ENCODE measurements at places on chromosomes 4 and X.

DNA sequence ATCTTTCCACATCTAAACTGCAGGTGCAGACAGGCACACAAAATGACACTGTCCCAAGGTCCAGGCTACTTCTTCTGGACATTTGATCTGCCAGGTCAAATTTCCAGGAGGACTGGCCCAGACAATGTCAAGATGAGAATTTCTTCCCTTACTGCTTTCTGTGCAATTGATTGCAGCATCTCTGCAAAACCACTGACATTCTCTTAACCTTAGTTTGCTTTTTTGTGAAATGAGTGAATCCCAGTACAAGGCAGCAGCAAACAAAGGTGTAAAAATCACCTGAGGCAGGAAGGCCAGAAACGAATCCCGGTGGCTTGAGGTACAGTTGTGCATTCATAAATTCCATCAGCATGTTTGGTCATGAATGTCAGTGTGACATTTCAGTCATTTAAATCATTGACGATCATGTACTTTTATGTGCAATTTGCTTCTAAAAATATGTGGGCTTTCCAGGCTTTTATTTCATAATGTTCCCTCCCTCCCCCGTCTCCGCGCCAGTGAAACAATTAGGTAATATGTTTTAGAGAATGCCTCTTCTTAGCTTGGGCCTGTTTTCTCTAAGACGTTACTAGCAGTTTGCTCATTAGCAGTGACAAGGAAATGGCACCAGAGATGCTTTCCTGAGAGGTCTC lies 39.1 kb downstream of the NHS start:
- DNase-seq: no peak

GRCh38 chr4:175973027-175973923 lies 92.4 kb upstream of the WDR17 start:
- no peak for DNase-seq

GRCh38 chrX:72604705-72605104 lies 32.1 kb upstream of the HDAC8 start:
- DNase-seq: no peak

GRCh38 chr4:9952415-9952950 lies 68.8 kb downstream of the SLC2A9 start:
- DNase-seq: no peak

GRCh38 chr4:70504733-70505132 lies 13.6 kb upstream of the AMTN start:
- no peak for DNase-seq

DNA sequence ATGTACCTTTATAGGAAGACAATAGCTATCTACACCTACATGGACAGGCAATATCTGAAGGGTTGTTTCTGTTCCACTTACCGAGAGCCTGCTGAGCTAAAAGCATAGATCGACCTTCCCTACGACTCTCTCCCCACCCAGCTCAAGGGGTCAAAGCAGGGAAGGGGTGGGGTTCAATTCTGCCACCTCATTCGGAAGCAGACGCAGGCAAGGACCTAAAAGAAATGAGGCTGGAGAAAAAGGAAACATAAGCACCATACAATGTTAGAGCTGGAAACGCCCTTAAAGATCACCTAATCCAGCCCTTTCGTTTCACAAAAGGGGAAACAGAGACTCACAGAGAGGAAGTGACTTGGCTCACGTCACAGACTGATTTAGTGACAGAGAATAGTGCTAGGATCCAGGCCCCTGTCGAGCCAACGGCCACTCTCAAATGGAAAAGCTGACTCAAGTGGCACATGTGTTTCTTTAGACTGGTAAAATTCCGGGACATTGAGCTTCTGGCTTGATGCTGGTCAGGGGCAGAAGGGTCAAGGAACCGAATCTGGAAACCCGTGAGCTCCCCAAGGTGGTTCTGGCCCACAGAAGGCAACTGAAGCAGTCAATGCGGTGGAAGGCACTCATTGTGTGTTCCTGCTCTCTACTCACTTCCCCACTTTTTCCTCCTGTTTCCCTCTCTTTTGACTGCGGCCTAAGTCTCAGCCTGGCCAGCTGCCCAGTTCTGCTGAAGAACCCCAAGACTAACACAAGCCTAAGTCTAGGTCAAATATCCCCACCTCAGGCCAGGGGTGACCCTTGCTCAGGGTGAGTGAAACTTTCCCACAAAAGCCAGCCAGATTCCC lies 7.5 kb downstream of the SEPTIN6 start:
- peak; percentile 68 for DNase-seq

DNA sequence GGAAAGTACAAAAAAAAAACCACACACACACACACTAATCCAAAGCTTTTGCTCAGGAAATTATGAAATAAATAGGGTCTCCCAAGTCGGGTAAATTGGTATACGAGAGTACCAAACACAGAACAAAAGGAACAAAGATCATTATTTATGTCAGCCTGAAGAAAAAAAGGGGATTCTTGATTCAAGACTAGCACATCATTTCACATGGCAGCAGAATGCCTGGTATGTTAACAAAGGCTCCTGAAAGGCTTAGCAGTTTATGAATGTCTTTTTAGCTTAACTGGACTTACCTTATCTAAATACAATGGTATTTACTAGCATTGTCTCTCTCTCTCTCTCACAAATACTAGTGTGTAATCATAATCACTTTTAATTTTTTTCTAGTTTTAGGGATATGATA lies 11.3 kb downstream of the RAP2C start:
- no peak for DNase-seq

DNA sequence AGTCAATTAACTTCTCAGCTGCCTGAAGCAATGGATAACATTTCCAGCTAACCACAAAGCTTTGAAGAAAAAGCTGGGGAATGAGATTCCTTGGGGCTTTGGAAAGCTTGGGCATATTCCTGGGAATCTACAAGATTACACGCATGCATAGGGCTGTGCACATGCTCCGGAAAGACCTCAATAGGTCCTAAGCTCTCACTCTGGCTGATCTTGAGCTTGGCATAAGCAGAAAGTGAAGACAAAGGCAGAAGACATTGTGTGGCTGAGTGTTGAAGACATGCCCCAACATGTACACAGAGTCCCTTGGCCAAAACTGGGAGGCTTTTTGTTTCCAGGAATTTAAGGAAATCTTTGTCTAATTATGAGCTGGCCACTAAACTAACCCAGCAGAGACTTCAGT lies 31.2 kb downstream of the ATG4A start:
- DNase-seq: no peak

- no peak for DNase-seq
Measured at GRCh38 chr4:178395798-178396197, 953.6 kb upstream of the AGA start.

- no peak for DNase-seq
Measured at GRCh38 chr4:6071959-6072720, 53.9 kb upstream of the C4orf50 start.

DNA sequence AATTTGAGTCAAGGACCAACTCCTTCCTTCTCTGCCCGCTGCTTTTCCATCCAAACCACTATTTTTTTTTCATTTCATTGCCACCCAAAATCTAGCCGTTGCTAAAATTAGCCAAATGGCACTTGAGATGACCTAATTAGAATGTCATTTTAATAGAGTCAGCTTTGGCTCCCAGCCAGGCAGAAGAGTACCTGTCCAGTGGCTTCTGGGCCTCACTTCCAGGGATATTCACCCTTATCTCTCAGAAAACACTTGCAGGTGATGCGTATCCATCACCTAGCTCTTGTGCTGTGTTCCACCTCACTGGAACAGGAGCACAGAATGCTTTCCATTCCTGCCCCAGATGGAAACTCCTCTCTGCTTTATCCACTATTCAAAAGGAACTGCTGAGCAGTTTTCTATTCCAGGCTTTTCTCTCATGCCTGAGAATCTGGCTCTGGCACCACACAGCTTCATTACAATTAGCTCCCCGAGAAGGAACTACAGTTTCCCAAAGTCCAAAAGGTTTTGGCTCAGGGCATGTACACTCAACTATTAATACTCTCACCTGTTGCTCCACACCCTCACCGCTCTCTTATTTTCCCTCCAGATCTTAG lies 18.5 kb downstream of the MAGEA9B start:
- no peak for DNase-seq

- no peak for DNase-seq
Measured at GRCh38 chrX:147884958-147885357, 26.8 kb upstream of the FMR1 start.

DNA sequence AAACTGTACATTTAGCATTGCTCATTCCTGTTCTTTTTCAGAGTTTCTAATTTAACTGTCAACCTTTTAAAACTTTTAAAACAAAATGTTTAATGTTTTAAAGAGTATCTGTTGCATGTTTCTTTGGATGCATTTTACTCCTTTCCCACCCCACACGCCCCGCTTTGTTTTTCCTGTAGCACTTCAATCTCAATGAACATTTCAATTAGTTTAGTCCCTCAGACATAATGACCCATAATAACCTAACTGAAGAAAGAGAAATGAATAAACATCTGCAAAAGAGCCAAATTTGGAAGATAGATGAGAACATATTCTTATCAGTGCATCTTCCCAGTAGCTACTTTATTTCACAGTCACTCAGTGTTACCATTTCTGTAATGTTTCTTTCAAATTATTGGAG lies 7.5 kb downstream of the PCDH10 start:
- no peak for DNase-seq

DNA sequence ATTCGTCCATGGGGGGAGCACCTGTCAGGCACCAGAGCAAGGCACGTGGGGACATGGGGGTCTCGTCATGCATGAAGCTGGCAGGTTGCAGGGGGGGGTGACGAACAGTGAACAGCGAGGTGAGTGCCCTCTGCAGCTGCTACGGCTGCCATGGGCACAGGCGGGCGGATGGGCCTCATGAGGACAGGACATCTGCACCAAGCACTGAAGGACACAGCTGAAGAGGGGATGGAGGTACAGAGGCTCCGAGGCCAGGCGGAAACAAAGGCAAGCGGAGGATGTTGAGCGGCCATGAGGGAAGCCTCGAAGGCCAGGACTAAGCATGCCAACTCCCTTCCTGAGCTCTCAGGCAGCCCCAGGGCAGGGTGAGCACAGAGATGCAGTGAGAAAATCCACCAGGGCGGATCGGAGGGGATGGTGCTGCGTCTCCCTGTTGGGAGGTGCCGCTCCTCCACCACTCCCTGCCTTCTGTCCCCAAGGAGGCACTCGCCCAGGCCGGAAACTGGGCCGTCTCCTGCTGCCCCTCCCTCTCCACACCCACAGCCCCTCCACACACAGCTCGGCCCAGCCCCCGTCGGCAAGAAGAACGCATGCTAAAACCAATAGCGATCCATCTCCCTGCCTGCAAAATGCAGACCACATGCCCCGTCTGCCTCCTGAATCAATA lies 24.6 kb downstream of the ABLIM2 start:
- no peak for DNase-seq

DNA sequence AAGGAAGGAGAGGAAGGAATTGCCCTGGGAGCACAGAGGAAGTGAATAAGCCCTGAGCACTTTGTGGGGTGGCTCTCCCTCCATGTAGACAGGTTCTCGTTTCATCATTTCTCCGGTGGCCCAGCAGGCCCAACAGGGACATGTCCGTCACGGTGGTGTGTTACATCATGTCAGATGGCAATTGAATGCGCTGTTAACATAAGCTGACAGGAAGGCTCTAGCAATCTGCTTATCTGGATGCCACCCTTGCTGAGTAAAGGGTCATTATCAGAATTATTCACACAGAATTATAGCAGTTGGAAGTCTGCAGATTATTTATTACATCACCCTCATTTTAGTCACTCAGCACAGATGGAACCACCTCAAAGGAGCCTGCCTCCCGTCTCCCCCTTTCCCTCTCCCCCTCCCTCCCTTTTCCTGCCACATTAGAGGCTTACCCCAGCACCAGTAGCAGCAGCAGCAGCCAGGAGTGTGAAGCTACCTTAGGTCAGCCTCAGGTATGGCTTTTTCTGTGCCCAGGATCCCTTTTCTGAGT lies 124.3 kb upstream of the TRIM2 start:
- DNase-seq: no peak

DNA sequence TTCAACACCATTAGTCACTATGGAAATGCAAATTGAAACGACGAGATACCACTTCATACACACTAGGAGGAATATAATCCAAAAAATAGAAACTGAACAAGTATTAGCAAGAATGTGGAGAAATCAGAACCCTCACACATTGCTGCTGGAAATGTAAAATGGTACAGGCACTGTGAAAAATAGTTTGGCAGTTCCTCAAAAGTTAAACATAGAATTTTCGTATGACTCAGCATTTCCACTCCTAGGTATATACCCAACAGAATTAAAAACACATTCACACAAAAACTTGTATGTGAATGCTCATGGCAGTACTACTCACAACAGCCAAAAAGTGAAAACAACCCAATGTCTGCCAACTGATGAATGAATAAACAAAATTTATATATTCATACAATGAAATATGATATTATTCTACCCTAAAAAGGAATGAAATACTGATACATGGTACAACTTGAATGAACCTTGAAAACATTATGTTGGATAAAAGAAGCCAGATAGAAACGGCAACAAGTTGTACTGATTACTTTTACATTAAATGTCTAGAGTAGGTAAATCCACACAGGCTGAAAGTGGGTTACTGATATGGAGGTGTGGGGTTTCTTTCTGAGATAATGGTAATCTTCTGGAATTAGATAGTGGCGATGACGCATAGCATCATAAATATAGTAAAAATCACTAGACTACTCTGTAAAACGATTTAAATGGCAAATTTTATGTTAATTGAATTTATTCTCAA lies 22.3 kb downstream of the TEC start:
- peak; percentile 92 for DNase-seq

- DNase-seq: peak; percentile 5
Measured at GRCh38 chr4:35643661-35644060, 600.7 kb downstream of the ARAP2 start.

DNA sequence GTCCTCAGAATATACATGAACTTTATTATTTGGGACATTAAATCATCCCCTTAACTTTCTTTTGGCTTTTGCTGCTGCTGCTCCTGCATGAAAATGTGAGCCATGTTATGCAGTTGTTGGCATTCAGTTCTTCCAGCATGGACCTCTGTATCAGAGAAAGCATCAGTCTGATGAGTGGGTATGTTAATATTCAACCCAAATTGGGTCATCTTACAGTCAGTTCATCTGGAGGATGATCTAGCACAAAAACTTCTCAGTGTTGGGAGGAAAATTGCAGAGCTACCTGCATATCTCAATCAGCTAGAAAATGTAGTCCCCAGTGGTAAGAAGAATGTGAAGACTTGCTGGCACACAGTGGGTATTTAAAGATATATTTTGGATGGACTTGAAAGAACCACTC lies 96.7 kb downstream of the IL1RAPL2 start:
- no peak for DNase-seq

DNA sequence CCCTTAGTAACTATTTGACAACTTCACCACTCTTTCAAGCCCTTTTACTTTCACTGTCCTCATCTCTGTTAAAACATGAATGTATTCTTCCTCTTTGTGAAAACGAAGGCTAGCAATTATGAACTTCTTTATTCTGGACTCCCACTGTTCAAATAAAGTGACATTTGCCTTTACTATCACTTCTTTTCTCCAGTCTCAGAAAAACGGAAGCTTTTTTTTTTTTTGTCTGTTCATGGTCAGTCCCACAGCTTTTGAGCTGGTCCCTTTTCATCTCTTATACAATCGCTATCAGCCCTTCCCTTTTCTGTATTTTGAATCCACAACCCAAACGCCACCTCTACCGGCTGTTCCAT lies 327.7 kb downstream of the DKK2 start:
- peak; percentile 56 for DNase-seq

DNA sequence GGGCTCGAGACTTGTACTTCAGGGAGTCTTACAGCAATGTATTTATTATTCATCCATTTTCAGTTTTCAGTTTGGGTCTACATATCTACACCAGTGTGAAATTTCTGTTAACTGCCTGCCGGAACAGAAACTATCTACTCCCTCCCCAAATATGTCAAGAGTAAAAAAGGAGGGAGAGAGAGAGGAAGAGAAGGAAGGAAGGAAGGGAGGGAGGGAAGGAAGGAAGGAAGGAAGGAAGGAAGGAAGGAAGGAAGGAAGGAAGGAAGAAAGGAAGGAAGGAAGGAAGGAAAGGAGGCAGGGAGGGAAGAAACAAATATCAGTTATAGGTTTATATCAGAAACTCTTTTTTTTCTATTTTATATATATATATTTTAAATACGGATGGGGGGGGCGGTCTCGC lies 12.6 kb downstream of the RPL39 start:
- no peak for DNase-seq
